ENCODE measurements at places on chromosomes 3 and 15. TPM values are rescaled to one million over a fixed set of nuclear protein-coding genes. Genes with fewer than 3 reads are reported as not detected.
A peak's percentile ranks its signal among the peaks of the same experiment; 100 is the strongest.

DNA sequence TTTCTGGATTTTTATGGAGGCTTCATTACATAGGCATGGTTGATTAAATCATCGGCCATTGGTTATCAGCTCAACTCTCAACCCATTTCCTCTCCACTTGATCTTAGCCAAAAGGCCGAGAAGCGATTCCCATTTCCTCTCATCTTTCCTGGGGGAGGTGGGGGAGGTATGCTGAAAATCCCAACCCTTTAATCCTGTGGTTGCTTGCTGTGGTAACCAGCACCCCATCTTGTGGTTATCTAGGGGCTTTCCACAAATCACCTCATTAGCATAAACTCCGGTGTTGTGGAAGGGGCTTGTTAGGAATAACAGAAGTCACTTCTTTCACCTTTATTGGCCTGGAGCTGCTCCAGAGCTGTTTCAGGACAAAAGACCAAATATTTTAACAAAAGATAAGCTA lies 20.9 kb downstream of the PDE8A start:
- H3K27me3 ChIP-seq = no peaks in the 10 kb centered on the region
- H3K4me1 ChIP-seq = peaks cover 47% of the 10 kb centered on the region
- no peak overlapping the region for H3K4me3 ChIP-seq
- no peak overlapping the region for H3K27ac ChIP-seq
- no peaks in the 10 kb centered on the region for H3K36me3 ChIP-seq
- no peak for DNase-seq

The CCDC9B gene
- total RNA-seq = 0.53 TPM

The SLC9C1 gene
- not detected for total RNA-seq

The DUOX1 gene
- total RNA-seq = 0.51 TPM

The SHC4 gene
- 1.9 TPM for total RNA-seq

The GOLGA6L4 gene
- total RNA-seq = 1.6 TPM

GRCh38 chr3:115864911-115865310 lies 241.6 kb downstream of the GAP43 start:
- no peak for DNase-seq
- H3K4me3 ChIP-seq = no peak overlapping the region
- no peaks in the 10 kb centered on the region for H3K4me1 ChIP-seq

GRCh38 chr15:52085299-52085698 lies 27.3 kb downstream of the BCL2L10 start:
- H3K4me1 ChIP-seq = peaks cover 3% of the 10 kb centered on the region
- H3K27ac ChIP-seq = no peak overlapping the region
- no peak overlapping the region for H3K4me3 ChIP-seq
- no peak for DNase-seq
- H3K27me3 ChIP-seq = peaks cover 1% of the 10 kb centered on the region

- H3K27me3 ChIP-seq = peaks cover 4% of the 10 kb centered on the region
- no peak for DNase-seq
- no peaks in the 10 kb centered on the region for H3K36me3 ChIP-seq
- H3K4me1 ChIP-seq = no peaks in the 10 kb centered on the region
- H3K4me3 ChIP-seq = no peak overlapping the region
Measured at GRCh38 chr3:33901862-33902563, 103.6 kb downstream of the PDCD6IP start.

GRCh38 chr15:32928876-32929275 lies 211.1 kb downstream of the GREM1 start:
- H3K4me3 ChIP-seq = no peak overlapping the region
- DNase-seq = no peak

The ADIPOQ gene
- not detected for total RNA-seq

DNA sequence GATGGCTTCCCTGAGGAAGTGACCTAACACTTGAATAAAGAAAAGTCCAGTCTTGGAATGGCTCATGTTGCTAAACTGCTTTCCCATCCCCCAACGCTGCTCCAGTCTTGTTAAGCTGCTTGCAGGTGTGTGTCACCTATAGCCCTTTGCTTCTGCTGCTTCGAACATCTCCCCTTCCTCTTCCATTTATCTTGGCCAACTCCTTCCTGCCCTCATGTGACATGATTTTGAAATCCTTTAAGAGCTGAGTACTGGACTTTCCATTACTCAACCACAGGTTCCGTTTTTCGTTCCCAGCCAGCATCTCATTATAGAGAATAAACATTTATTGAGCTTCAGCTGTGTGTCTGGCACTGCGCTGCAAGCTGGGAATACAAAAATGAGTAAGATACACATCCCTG lies 1.7 kb downstream of the ATG7 start:
- peaks cover 57% of the 10 kb centered on the region for H3K4me1 ChIP-seq
- DNase-seq = no peak
- no peaks in the 10 kb centered on the region for H3K27me3 ChIP-seq
- H3K36me3 ChIP-seq = peaks cover 40% of the 10 kb centered on the region
- H3K27ac ChIP-seq = peak overlapping the region; percentile 14
- peak overlapping the region; percentile 85 for H3K4me3 ChIP-seq

GRCh38 chr3:30585654-30586053 lies 20.7 kb upstream of the TGFBR2 start:
- H3K4me1 ChIP-seq = no peaks in the 10 kb centered on the region
- H3K4me3 ChIP-seq = no peak overlapping the region
- no peak for DNase-seq
- no peak overlapping the region for H3K27ac ChIP-seq
- no peaks in the 10 kb centered on the region for H3K27me3 ChIP-seq
- no peaks in the 10 kb centered on the region for H3K36me3 ChIP-seq

DNA sequence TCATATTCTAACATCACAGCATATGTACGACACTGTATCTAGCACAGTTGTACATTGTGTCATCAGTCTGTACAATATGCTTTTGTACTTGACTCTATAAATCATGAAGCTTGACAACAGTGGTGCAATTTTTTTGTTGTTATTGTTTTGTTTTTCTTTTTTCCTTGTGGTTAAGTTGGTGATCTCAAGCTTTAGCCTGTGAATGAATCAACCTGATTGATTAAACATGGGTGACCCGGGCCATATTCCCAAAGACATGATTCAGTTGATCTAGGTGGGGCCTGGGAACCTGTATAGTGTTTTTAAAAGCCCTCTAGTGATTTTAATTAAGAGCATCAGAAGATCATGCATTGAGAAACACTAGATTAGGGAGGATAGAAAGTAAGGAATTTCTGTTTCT lies 101.8 kb upstream of the AADACL2 start:
- DNase-seq = no peak
- no peaks in the 10 kb centered on the region for H3K36me3 ChIP-seq
- H3K4me1 ChIP-seq = no peaks in the 10 kb centered on the region

GRCh38 chr15:93131485-93132095 lies 42.6 kb upstream of the RGMA start:
- H3K4me3 ChIP-seq = no peak overlapping the region
- H3K4me1 ChIP-seq = no peaks in the 10 kb centered on the region
- no peak overlapping the region for H3K27ac ChIP-seq
- H3K27me3 ChIP-seq = no peaks in the 10 kb centered on the region
- no peaks in the 10 kb centered on the region for H3K36me3 ChIP-seq

The ZNF80 gene
- total RNA-seq = 0.33 TPM

DNA sequence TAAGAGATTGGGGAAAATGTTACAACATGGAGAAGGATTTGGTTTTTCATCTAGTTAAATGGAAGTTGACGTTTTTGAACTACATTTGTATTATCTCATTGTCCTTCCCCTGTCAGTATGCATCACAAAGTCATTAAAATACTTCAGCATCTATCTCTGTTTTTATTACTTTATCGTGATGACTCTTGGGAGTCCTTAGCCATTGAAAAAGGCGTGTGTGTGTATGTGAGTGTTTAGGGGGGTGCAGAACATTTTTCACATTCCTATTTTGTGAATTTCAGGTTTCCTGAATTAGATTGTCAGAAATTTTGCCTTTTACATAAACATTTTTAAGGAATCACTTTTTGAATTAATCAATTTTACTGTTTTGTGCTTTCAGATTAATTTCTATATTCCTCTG lies 360.6 kb upstream of the SGO1 start:
- no peak overlapping the region for H3K4me3 ChIP-seq
- H3K27me3 ChIP-seq = no peaks in the 10 kb centered on the region
- no peaks in the 10 kb centered on the region for H3K36me3 ChIP-seq
- H3K4me1 ChIP-seq = no peaks in the 10 kb centered on the region

- H3K4me3 ChIP-seq = no peak overlapping the region
- no peak for DNase-seq
- H3K27me3 ChIP-seq = no peaks in the 10 kb centered on the region
- H3K4me1 ChIP-seq = peaks cover 5% of the 10 kb centered on the region
- H3K36me3 ChIP-seq = peaks cover 33% of the 10 kb centered on the region
- no peak overlapping the region for H3K27ac ChIP-seq
Measured at GRCh38 chr15:101175401-101175800, 76.4 kb downstream of the CHSY1 start.

GRCh38 chr3:18988614-18989229 lies 159.6 kb upstream of the KCNH8 start:
- H3K36me3 ChIP-seq = no peaks in the 10 kb centered on the region
- no peak for DNase-seq
- no peak overlapping the region for H3K27ac ChIP-seq
- no peak overlapping the region for H3K4me3 ChIP-seq
- H3K4me1 ChIP-seq = peaks cover 15% of the 10 kb centered on the region

The FBXL22 gene
- 0.74 TPM for total RNA-seq

DNA sequence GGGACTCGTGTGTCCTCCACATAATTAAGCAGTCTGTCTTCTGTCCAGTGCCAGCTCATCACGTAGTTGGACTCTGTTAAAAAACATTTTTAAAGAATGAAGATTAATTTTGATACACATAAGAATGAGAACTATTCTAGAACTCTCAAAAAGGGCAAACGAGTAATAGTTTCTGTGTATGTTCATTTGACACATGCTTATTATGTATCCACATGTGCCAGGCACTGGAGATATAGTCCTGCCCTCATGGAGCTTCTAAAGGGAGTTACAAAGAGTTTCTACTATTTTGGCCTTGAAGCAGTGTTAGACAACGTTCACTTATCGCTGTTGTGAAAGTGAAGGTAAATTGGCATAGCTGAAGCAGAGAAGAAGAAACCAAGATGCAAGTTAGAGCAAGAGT lies 326.7 kb upstream of the CTDSPL start:
- no peak overlapping the region for H3K27ac ChIP-seq
- no peak for DNase-seq
- no peaks in the 10 kb centered on the region for H3K4me1 ChIP-seq
- H3K36me3 ChIP-seq = no peaks in the 10 kb centered on the region
- no peak overlapping the region for H3K4me3 ChIP-seq

DNA sequence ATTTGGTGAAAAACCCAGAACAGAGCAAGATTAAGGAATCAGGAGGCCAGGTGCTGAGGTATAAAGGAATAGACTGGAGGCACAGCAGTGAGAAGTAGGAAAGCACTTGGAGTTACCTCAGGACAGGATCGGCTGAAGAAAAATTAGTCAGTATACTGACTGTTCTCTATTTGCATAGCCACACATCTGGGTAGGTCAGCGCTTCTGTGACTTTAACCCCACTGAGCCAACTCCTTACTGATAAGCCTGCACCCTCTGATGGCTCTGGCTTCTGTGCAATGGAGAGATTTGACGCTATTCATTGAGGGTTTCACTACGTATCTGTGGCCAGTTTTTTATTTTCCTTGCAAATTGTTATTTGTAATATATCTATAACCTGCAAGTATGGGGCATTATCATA lies 22.3 kb downstream of the MECOM start:
- H3K36me3 ChIP-seq = no peaks in the 10 kb centered on the region
- no peak overlapping the region for H3K4me3 ChIP-seq
- H3K27me3 ChIP-seq = peaks cover 18% of the 10 kb centered on the region
- H3K4me1 ChIP-seq = no peaks in the 10 kb centered on the region
- DNase-seq = no peak
- H3K27ac ChIP-seq = no peak overlapping the region

The WWTR1 gene
- 1.0 TPM for total RNA-seq

GRCh38 chr3:26719134-26719533 lies 96.6 kb downstream of the LRRC3B start:
- H3K4me3 ChIP-seq = no peak overlapping the region
- no peaks in the 10 kb centered on the region for H3K4me1 ChIP-seq
- no peaks in the 10 kb centered on the region for H3K36me3 ChIP-seq
- no peak for DNase-seq

- H3K4me1 ChIP-seq = peaks cover 22% of the 10 kb centered on the region
- peaks cover 2% of the 10 kb centered on the region for H3K36me3 ChIP-seq
- no peak overlapping the region for H3K4me3 ChIP-seq
- H3K27me3 ChIP-seq = no peaks in the 10 kb centered on the region
Measured at GRCh38 chr3:132654721-132655120, 4.9 kb downstream of the ACAD11 start.

The AHSG gene
- not detected for total RNA-seq

The SELENOT gene
- total RNA-seq = 105 TPM

DNA sequence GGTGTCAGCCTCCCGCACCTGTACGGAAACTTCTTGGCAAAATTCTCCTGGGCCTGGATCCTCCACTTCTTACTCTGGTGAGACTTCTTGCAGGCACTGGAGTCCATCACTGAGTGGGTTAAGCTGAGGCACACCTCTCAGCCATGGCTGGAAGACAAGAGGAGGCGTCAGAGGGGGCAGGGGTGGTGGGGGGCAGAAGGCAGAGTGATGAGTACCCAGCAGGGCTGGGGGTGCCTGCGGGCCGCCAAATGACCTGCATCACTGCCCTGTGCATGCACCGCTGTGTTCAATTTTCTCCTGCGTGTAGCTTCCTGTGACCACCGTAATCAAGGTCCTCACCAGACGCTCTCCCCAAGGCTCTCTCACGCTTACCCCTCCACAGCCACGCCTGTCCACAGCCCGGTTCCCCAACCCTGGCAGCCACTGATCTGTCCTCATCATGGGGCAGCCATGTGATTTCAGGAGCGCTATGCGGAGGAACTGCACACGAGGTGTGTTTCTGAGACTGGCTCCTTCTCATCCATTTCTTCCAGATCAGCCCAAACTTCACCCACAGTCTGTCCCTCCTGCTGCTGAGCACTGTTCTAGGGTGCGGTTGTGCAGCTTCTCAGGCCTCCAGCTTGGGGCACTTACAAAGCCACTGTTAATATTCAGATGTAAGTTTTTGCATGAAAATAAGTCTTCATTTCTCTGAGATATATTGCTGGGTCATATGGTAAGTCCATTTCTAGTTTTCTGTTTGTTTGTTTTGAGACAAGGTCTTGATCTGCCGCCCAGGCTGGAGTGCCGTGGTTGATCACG lies 5.2 kb downstream of the C3orf22 start:
- peaks cover 2% of the 10 kb centered on the region for H3K27me3 ChIP-seq
- no peak overlapping the region for H3K27ac ChIP-seq
- H3K4me3 ChIP-seq = no peak overlapping the region

- H3K27me3 ChIP-seq = peaks cover 6% of the 10 kb centered on the region
- H3K27ac ChIP-seq = no peak overlapping the region
- H3K4me1 ChIP-seq = no peaks in the 10 kb centered on the region
- H3K4me3 ChIP-seq = no peak overlapping the region
Measured at GRCh38 chr3:194990454-194991337, 280.3 kb downstream of the XXYLT1 start.

The AGBL1 gene
- 0.10 TPM for total RNA-seq

DNA sequence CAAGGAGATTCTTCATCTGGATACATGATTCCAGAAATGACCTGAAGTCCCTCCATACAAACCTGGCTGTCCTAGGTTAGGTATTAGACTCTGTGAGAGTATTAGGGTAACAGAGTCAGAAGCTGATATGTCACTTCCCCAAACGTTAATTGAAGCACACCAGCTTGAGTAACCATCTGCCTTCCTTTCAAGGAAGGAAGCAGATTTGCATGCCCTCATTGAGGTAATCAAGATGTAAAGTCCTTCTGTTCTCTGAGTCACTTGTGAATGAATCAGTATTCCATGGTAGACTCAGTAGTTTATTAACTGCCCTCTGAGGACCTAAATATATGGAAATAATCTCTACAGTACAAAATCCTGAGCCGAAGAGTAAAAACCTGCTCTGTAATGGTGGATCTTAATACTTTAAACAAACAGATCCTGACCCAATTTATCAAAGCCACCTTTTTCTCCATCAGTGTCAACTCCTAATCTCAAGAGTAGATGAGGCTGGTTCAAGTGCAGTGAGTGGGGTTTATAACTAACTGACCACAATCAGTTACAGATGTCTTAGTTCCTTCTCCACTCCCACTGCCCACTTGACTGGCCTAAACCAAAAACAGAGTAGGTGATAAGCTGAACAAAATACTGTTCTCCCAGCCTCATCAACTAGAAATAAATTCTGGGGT lies 246.2 kb upstream of the CHRM5 start:
- DNase-seq = no peak
- H3K4me1 ChIP-seq = no peaks in the 10 kb centered on the region
- H3K36me3 ChIP-seq = no peaks in the 10 kb centered on the region
